ENCODE measurements at places on chromosomes 7 and 10.

- no peaks in the 10 kb centered on the region for H3K27me3 ChIP-seq
- H3K27ac ChIP-seq, result peak overlapping the region; percentile 82
- no peaks in the 10 kb centered on the region for H3K36me3 ChIP-seq
- peak; percentile 96 for DNase-seq
- peaks cover 31% of the 10 kb centered on the region for H3K4me1 ChIP-seq
Observed at GRCh38 chr10:44310762-44311562, 73.9 kb downstream of the CXCL12 start.

DNA sequence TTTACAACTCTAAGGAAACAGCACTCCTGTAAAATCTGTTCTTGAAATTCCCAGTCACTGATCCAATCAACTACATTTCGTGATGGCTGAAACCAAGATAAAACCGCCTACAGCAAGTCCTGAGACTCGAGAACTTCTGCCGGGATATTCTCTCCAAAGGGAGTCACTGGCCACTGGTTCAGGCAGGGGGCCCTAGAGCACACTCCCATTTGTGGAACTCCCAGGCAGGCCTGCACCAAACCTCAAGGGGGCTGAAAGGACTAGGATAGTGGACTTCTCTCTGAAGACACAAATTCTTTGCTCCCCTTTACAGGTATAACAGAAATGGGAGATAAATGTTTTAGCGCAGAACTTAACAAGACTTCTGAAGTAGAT is 16.3 kb downstream of the CYTH3 start:
- no peaks in the 10 kb centered on the region for H3K27me3 ChIP-seq
- H3K27ac ChIP-seq, result peak overlapping the region; percentile 62
- no peak overlapping the region for H3K4me3 ChIP-seq

GRCh38 chr10:10647331-10647730 is 370.3 kb upstream of the CELF2 start:
- no peaks in the 10 kb centered on the region for H3K27me3 ChIP-seq
- H3K4me1 ChIP-seq, result peaks cover 4% of the 10 kb centered on the region
- H3K27ac ChIP-seq, result no peak overlapping the region
- no peak for DNase-seq

DNA sequence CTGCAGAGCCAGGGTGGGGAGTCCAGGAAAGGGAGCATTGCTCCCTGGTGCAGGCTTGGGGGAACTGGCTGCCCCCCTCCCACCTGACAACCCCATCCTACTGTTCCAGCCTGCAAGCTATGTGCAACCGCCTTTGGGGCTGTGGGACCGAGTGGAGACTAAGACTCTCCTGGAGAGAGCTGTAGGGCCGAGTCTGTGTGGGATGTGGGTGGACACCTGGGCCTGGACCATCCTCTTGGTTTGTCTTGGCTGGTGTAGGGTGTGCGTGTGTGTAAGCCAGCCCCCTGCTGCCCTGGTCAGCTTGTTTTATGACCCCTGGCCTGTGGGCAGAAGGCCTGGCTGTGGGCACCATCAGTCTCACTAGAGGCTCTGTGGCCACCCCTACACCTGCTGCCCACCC is 1.6 kb upstream of the RAMP3 start:
- no peak for DNase-seq
- peaks cover 9% of the 10 kb centered on the region for H3K4me1 ChIP-seq
- H3K4me3 ChIP-seq, result no peak overlapping the region
- peaks cover 9% of the 10 kb centered on the region for H3K27me3 ChIP-seq
- no peaks in the 10 kb centered on the region for H3K36me3 ChIP-seq

DNA sequence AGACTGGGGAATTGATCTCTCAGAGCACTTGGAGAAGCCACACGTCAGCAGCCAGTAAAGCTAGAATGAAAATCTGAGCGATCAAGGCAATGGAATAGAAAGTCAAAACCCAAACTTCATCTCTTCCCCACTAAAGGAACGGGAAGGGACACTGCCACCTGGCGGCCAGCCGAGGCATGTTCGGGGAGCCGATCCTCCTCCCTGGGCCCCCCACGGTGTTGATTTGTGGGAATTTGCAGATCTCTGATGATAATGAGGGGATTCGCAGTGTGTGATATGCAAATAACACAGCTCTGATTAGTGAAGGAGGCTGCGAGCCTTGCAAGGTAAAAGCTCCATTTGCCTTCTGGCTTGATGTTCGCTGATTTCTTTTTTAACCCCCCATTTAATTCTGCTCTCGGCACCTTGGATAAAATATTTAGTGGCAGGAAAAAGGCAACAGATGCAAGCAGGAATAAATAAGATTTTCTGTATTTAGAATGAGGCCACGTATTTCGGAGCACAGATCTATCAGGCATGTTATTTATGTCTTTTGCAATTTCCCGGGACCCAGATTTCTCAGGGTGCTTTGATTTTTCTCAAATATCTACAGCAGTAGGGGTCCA is 258.6 kb downstream of the PAXIP1 start:
- H3K36me3 ChIP-seq, result no peaks in the 10 kb centered on the region
- no peak overlapping the region for H3K27ac ChIP-seq
- no peak overlapping the region for H3K4me3 ChIP-seq
- H3K27me3 ChIP-seq, result no peaks in the 10 kb centered on the region

GRCh38 chr7:380711-381210 is 90.8 kb downstream of the FOXL3 start:
- H3K4me3 ChIP-seq, result no peak overlapping the region
- H3K4me1 ChIP-seq, result peaks cover 43% of the 10 kb centered on the region
- no peak overlapping the region for H3K27ac ChIP-seq
- no peaks in the 10 kb centered on the region for H3K27me3 ChIP-seq
- no peaks in the 10 kb centered on the region for H3K36me3 ChIP-seq

- H3K27me3 ChIP-seq, result no peaks in the 10 kb centered on the region
- no peak for DNase-seq
- H3K4me1 ChIP-seq, result peaks cover 11% of the 10 kb centered on the region
- H3K4me3 ChIP-seq, result no peak overlapping the region
- H3K36me3 ChIP-seq, result no peaks in the 10 kb centered on the region
- no peak overlapping the region for H3K27ac ChIP-seq
Observed at GRCh38 chr10:110163841-110164240, 43.6 kb upstream of the MXI1 start.

GRCh38 chr10:66058594-66058993 is 867.2 kb upstream of the LRRTM3 start:
- H3K27me3 ChIP-seq, result no peaks in the 10 kb centered on the region
- no peak overlapping the region for H3K27ac ChIP-seq
- H3K4me1 ChIP-seq, result no peaks in the 10 kb centered on the region
- H3K36me3 ChIP-seq, result no peaks in the 10 kb centered on the region
- H3K4me3 ChIP-seq, result no peak overlapping the region
- DNase-seq, result no peak

GRCh38 chr10:119316729-119317097 is 109.3 kb downstream of the GRK5 start:
- H3K4me3 ChIP-seq, result no peak overlapping the region
- DNase-seq, result no peak
- H3K27ac ChIP-seq, result peak overlapping the region; percentile 74
- no peaks in the 10 kb centered on the region for H3K36me3 ChIP-seq
- H3K27me3 ChIP-seq, result no peaks in the 10 kb centered on the region

DNA sequence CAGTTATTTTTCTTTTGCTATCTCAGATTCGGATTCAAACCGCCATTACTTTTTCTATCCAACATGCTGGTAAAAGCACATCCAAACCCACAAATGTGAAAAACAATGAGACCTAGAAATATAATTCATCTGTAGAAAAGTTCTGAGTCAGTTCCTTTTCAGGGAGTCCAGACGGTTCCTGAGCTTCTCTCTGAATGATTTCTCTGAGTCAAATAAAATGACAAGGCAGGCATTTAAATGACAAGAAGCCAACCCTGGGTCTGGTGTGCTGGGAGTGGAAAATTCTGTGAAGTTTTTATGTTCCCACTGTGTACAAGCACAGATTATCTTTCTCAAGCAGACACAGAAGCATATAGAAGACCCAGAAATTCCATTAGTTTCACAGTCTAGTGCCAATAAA is 96.3 kb upstream of the ANKRD1 start:
- H3K4me1 ChIP-seq, result peaks cover 3% of the 10 kb centered on the region
- H3K27me3 ChIP-seq, result no peaks in the 10 kb centered on the region
- no peaks in the 10 kb centered on the region for H3K36me3 ChIP-seq
- no peak overlapping the region for H3K4me3 ChIP-seq
- DNase-seq, result no peak

- DNase-seq, result no peak
- H3K27me3 ChIP-seq, result no peaks in the 10 kb centered on the region
- no peak overlapping the region for H3K27ac ChIP-seq
- no peak overlapping the region for H3K4me3 ChIP-seq
- no peaks in the 10 kb centered on the region for H3K36me3 ChIP-seq
Observed at GRCh38 chr7:45122975-45123860, 11.7 kb upstream of the TBRG4 start.

GRCh38 chr7:128167042-128167701 is 73.9 kb upstream of the LEP start:
- H3K27me3 ChIP-seq, result peaks cover 10% of the 10 kb centered on the region
- H3K4me1 ChIP-seq, result peaks cover 27% of the 10 kb centered on the region
- H3K36me3 ChIP-seq, result no peaks in the 10 kb centered on the region
- no peak for DNase-seq

DNA sequence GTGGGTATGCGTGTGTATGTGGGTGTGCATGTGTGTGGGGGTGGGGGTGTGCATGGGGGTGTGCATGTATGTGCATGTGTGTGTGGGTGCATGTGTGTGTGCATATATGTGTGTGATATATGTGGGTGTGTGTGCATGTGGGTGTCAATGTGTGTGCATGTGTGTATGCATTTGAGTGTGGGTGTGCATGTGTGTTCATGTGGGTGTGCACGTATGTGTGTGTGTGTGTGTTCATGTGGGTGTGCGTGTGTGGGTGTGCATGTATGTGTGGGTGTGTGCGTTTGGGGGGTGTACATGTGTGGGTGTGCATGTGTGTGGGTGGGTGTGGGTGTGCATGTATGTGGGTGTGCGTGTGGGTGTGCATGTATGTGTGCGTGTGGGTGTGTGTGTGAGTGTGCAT is 42.6 kb downstream of the GTF2IRD1 start:
- DNase-seq, result no peak
- H3K4me1 ChIP-seq, result peaks cover 6% of the 10 kb centered on the region
- H3K27me3 ChIP-seq, result no peaks in the 10 kb centered on the region
- no peaks in the 10 kb centered on the region for H3K36me3 ChIP-seq
- no peak overlapping the region for H3K4me3 ChIP-seq

DNA sequence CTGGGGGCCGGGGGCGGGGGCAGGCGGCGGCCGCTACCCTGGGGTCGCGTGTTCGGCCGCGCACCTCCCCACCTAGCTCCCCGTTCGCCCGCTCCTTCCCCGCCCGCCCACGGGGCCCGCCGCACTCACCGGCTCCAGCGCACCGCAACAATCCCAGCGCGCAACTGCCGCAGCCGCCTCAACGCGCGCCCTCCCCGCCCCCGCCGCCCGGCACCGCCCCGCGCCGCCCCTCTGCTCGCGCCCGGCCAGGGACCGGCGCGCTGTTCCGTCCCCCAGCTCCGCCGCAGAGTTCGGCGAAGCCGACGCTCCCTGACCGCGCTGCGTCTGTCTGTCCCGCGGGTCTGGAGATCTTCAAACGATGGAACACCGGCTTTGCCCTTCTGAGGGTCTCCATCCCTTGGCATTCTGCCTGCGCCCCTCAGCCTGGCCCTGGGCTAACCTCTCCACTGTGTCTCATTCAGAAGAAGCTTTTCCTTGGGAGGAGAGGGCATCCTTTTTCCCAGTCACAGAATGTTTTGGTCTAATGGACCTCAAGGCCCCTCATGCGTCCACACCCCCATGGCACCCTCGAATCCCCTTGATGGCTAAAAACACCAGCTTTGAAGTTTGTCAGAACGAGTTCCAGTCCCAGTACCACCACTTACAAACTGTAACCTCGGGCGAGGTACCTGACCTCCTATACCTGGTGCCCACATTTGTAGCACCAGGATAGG is at the start of gene NT5C2:
Gene NT5C2 (minus strand): TSS at position 166 of the 713 bp plus-strand sequence. CDS start 18,314 bp downstream, outside the sequence.
- H3K27ac ChIP-seq, result peak within 1 kb of the TSS; percentile 98
- H3K4me1 ChIP-seq, result peaks cover 45% of the 10 kb centered on the region
- no peaks in the 10 kb centered on the region for H3K36me3 ChIP-seq
- H3K27me3 ChIP-seq, result no peaks in the 10 kb centered on the region

GRCh38 chr10:27446091-27446918 is 57.8 kb upstream of the RAB18 start:
- no peak overlapping the region for H3K4me3 ChIP-seq
- H3K36me3 ChIP-seq, result no peaks in the 10 kb centered on the region
- H3K4me1 ChIP-seq, result no peaks in the 10 kb centered on the region

DNA sequence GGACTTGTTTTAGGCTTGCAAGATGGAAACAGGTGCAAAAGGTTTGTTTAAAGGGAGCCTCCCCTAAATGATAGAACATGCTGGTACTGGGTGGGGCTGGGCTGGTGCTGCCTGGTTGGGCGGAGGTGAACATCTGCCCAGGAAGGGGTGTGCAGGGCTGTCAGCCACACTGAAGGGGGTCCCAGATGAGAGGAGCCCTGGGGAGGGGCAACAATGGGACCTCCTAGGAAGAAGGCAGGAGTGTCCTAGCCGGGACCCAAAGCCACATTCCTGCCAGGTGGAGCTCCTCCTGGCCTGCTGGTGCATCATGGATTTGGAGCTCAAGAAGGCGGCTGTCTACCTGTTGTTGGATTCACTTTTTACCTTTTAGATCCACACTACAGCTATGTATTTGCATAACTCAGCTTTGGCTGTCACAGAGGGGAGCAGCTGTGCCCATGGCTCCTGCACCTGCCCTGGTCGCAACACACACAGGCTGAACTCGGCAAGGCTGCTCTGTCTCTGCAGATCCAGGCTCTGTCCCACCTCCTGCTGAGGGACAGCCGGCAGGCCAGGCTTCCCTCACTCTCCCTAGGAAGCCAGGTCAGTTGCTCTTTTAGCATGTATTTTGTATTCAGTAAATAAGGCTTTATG is 59.9 kb downstream of the ADARB2 start:
- no peaks in the 10 kb centered on the region for H3K36me3 ChIP-seq
- no peak for DNase-seq
- no peak overlapping the region for H3K27ac ChIP-seq
- no peak overlapping the region for H3K4me3 ChIP-seq

DNA sequence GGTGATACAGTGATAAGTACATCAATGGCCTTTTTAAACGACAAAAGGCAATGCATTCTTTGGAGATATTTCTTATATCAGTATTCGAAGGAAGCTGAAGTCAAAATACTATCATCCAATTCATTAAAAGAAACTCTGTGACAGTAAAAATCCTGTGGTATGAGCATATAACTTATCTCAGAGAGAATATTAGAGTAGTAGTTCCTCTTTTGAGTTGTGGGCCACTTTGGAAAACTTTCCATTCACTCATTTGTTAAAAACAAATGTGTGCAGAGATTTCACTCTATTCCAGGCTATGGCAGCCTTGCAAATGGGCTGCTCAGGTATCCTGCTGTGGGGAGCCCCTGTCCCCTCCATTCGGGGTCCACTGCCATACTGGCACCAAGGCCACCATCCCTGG is 55.3 kb upstream of the ZNF438 start:
- no peaks in the 10 kb centered on the region for H3K36me3 ChIP-seq
- no peak overlapping the region for H3K27ac ChIP-seq
- DNase-seq, result no peak
- no peaks in the 10 kb centered on the region for H3K4me1 ChIP-seq

All from vagina (tissue), 2 donors.